ENCODE measurements at places on chromosomes 6 and 20.

- no peak for DNase-seq
These were observed 12.8 kb downstream of the NPEPL1 start for GRCh38 chr20:58705208-58705926.

GRCh38 chr6:2035826-2036709, 209.3 kb downstream of the GMDS start:
- no peak for DNase-seq

DNA sequence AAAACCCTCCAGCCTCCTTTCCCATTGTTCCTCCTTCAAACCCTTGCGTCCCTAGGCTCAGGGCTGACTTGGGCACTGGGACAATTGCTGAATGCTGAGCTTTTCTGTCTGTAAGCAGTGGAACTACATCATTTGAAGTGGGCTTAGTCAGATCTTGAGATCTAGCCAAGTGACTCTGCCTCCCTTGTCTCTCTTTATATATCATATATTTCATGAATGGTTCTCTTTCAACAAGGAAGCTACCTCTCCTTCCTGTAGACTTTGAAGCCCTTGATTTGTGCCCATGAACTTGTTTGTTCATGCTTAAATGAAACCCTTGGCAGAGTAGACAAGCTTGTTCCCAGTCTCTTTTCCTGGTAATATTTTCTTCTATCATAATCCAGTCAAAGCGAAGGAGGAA, 60.0 kb upstream of the KIF13A start:
- DNase-seq, result no peak

- no peak for DNase-seq
These were observed 33.6 kb downstream of the GNAS-AS1 start for GRCh38 chr20:58816957-58817651.

GRCh38 chr6:143569040-143569439, 57.5 kb upstream of the FUCA2 start:
- no peak for DNase-seq

GRCh38 chr6:108998485-108998884, 96.2 kb downstream of the SESN1 start:
- no peak for DNase-seq
